ENCODE measurements at places on chromosomes 3 and 15.
A peak's percentile ranks its signal among the peaks of the same experiment; 100 is the strongest.

- DNase-seq = no peak
Observed at GRCh38 chr3:160612386-160613075, 47.2 kb upstream of the KPNA4 start.

DNA sequence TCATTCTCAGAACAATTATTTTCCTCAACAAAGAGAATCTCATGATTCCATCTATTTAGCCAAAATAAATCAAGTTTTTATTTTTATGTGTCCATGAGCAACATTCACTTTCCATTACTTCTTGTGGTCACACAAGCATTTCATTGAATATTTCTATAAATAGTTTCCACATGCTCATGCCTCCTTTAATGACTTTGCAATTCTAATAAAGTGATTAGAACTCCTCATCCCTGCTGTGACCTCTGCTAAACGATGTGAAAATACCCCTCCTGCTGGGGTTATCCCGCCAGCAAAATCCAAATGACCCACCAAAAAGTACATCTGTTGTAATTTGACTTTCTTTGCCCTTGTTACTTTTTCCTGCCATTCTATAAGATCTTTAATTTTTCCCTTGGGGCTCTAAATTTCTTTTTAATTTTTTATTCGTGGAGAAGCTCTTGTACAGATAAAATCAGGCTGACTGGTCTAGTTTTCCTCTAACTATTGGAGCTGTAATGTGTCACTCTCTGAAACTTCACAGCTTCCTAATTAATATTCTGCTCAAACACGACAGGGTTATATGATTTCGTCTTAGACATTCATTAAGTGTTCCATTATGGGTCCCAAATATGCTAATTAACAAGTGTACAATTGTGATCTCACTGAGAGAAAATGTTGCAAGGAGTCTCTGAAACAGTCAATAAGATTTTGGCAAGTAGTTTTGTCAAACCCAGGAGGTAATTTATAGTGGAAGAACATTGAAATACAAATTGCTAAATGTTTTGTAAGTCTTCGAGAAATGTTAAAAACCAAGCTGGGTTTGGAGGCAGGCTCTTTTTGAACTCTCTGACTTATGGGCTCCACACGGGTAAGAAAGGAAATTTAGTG lies 533.1 kb upstream of the NAALADL2 start:
- DNase-seq = no peak

GRCh38 chr3:31613177-31613576 lies 80.5 kb downstream of the STT3B start:
- DNase-seq = no peak

- peak; percentile 48 for DNase-seq
Observed at GRCh38 chr3:55484191-55484689, 2.9 kb downstream of the WNT5A start.

DNA sequence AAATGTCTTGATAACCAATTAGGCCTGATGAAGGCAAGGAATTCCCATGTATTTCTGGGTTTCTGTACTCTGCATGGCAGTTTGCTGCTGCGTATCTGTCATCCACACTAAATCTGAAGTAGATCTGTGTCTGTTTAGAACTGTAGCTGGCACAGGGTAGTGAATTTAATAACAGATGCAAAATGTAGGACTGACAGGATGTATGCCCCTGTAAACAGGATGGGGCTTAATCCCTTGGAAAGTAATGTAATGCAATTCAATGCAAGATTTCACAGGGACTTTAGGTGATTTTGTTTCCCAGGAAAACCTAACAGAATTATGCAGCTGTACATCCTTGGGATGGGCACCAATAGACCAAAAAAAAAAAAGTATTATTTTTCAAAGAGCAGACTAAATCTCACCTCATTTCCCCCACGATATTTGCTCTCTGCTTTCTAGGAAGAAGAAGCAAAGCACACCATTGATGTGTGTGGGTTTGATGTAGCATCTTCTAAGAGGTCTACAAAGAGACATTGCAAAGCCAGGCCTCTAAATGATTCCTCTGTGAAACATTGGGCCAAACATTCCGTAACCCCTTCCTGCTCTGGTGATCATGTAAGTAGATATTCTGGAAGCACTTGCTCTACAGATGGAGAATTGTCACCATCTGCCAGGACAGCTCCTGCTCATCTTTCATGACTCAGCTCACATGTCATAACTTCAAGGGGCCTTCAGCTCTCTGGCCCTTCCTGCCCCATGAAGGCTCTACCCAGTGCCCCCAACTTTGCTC lies 464.3 kb upstream of the RGMA start:
- DNase-seq = no peak

- DNase-seq = no peak
Observed at GRCh38 chr3:156611870-156612494, 57.1 kb upstream of the SSR3 start.

- DNase-seq = no peak
Observed at GRCh38 chr15:24269166-24269571, 406.4 kb upstream of the NPAP1 start.

DNA sequence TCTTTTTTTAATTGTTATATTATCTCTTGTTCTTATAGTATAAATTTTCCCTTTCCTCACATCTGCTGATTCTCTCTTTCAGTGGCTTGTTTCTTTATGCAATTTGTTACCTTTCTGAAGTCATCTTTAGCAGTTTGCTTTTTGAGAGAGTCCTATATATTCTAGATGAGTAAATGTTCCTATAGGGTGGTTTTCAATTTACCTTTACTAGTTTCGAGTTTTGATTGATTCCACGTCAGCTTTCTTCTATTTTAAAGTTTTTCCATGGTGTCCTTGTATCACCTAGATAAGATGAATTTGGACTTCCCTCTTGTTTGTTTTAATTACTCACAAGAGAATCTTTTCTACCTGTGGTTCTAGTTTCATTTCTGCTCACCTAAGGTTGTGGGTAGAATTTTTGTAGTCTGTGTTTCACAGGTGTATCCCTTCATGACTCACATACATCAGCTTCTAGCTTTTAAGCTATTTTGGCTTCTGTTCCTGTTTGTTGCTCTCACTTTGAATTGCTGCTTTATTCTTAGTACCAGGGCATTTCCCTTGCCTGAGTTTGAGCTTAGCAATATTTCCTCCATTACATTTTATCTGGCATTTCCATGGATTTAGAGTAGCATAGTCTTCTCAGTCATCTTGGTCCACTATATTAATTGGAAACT lies 6.4 kb downstream of the TEX9 start:
- DNase-seq = no peak

- DNase-seq = no peak
Observed at GRCh38 chr3:48655063-48655462, 7.6 kb downstream of the CELSR3 start.

DNA sequence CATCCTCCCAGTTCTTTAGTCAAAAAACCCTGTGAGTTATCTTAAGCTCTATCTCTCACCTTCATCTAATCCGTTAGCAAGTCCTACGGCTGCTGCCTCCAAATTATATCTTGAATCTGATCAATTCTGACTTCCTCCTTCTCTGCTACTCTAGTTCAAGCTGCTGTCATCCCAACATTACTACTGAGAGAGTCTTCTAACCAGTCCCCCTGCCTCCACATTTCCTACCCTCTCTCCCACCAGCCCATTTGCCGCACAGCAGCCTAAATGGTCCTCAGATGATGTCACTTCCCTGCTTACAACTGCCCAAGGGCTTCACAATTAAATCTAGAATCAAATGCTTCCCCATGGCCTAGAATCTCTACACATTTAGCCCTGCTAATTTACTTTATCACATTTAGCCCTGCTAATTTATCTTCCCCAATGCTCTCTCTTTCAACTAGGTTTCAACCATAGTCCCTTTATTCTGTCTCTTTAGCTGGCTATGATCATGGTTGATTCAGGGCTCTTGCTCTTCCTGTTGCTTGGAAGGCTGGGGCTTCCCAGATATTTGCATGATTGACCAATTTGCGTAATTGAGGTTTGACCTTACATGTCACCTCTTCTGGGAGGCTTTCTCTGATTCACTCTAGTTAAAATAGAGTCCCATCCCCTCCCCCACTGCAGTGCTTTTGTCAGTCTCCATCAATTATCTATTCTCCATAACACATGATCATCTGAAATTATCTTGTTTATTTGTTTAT lies 11.0 kb upstream of the ARL14 start:
- DNase-seq = no peak

DNA sequence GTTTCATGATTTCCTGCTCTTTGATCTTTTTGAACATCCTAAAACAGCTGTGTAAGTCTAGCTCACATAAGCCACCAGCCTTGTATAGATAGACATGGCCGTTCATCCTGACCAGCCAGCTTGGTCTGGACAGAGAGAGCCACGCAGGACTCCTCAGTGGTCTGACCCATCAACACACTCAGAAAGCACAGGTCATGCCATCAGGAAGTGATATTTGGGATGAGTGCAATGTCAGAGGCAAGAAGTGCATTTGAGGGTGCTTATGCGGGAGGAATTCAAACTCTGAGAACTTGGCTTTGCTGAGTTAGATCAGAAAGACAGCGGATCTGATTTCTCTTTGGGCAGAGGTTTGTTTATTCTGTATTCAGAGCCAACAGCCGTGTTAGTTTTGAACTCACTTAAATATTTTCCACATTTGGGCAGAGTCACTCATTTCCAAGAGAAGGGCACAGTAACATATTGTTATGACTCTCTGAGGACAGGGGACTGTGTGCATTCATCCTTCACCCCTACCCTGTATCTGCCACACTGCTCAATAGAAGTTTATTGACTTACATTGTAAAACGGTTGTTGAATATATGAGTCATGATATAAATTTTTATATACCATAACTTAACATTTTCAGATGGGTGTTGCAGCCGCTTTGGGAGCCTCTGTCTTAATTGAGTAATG lies 225.3 kb upstream of the LYSMD4 start:
- DNase-seq = no peak

DNA sequence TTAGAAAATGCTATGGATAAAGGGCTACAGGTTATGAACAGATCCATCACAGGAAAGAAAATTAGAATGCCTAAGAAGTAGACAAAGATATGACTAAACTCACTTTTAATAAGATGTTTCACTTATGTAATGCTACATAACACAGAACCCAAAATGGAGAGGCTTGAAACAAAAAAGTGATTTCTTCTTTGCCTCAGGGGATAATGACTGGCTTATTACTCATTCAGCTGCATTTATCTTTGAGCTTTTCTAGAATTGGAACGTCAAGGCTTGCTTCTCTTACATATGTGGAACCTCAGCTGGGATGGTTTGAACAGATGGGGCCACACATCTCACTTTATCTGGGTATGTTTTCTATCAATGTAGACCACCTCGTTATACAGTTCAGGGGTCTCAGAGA lies 120.6 kb upstream of the EPHA3 start:
- DNase-seq = no peak

DNA sequence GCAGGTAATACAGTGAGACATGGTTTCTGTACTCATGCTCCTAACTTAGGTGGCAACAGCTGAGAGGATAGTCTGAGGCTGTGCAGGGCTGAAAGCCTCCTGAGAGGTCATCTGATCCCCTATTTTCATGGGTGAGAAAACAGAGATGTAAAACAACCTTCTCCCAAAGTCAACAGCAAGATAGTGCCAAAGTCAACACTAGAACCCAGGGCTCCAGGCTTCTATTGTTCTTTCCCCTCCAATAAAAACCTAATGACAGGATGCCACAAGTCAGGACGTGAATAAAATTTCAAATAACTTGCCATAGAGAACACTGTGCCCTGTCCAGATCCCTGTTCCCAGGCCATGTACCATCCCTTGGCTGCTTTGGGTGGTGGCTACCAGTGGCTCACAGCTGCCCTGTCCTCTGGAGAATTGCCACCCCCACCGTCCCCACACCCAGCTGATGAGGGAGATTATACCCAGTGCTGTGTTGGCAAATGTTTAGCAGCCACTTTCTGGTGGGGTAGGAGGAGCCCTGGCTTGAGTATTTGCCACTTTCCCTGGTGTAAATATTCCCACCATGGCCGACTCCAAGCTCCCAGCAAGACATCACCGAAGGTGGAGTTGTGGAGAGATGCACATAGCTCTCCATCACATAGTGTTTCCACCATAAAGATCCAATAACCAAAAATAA lies 54.8 kb downstream of the SRGAP3 start:
- DNase-seq = no peak

GRCh38 chr3:65713016-65713415 lies 325.7 kb downstream of the MAGI1 start:
- no peak for DNase-seq

DNA sequence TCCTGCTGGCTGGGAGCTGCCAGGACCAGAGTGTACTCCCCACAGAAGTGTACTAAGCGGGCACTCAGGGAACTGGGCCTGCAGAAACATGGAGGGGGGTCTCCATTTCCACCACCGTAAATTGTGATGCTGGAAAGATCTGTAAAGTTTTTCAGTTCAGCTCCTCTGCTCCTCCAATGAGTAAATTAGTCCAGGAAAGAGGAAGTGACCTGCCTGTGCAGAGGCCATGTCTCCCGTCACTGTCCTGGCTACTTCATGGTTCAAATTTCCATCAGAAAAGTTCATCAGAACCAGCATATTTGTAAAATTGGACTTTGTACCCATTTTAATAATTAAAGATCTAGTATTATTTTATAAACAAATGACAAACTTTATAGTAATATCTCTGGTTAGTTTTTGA lies 226.7 kb upstream of the THBS1 start:
- DNase-seq = no peak

GRCh38 chr15:85730001-85730820 lies 64.5 kb downstream of the KLHL25 start:
- DNase-seq = no peak

DNA sequence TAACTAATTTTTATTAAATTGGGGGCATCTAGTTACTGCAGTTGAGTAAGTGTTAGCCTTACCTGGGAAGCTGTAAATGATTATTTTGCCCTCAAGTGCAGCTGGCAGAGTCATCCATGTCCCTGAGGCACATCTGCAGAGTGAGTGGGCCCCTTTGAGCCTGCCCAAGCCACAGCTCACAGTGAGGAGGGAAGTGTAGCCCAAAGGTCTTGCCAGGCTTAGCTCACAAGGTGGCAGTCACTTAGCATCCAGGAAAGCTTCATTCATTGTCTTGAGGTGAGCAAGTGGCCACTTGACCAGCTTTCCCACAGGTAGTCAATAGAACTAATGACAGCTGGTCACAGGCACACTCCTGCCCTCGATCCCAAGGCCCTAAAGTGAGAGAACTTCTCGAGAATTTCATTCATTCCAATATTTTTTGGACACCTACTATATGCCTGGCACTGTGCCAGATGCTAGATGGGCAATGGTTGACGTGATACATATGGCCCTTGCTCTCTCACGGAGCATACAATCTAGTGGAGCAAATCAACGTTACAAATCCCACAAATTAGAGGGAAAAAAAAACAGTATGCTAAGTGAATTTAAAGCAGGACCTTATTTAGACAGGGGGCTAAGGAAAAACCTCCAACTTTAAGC lies 163.3 kb upstream of the IL12A start:
- no peak for DNase-seq

GRCh38 chr3:9026320-9027045 lies 63.2 kb upstream of the RAD18 start:
- DNase-seq = no peak

- DNase-seq = no peak
Observed at GRCh38 chr3:127716384-127716783, 43.6 kb downstream of the ABTB1 start.

GRCh38 chr3:7800006-7800780 lies 701.4 kb upstream of the LMCD1 start:
- no peak for DNase-seq
